CD4-positive, alpha-beta T cell treated with Interleukin-12 subunit alpha and Interleukin-12 subunit beta, for 1 hour (primary cell): ENCODE measurements at places on chromosomes 16 and 17.

GRCh38 chr16:74275031-74275636 is 21.5 kb upstream of the PSMD7 start:
- DNase-seq = no peak

- no peak for DNase-seq
Measured at GRCh38 chr17:41505809-41506767, 676 bp upstream of the KRT13 start.

- no peak for DNase-seq
Measured at GRCh38 chr17:44119798-44120197, 3.6 kb downstream of the HDAC5 start.

- peak; percentile 83 for DNase-seq
Measured at GRCh38 chr17:82238472-82239201, 9.8 kb downstream of the SLC16A3 start.

DNA sequence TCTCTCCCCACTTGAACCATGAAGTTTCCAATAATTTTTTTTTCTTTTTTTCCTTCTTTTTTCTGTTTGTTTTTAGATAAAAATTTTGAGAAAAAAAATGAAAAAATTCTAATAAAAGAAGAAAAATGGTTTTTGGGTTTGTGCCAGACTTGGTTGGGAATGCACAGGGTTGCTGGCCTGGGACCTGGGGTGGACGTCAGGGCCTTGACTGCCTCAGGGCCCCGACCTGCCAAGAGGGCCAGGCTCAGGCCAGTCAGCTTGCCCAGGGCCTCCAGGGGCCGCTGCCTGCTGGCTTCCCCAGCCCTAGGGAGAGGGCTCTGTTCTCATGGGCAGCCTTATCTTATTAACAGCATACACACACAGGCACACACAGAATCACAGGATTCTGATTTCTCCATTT is 6.5 kb downstream of the TBX6 start:
- no peak for DNase-seq

GRCh38 chr16:31141489-31142108 is 6.1 kb upstream of the PRSS8 start:
- DNase-seq = no peak

GRCh38 chr16:50021544-50021943 is 3.5 kb upstream of the CNEP1R1 start:
- DNase-seq = no peak

GRCh38 chr17:7977805-7978204 is 24.6 kb upstream of the GUCY2D start:
- no peak for DNase-seq

- no peak for DNase-seq
Measured at GRCh38 chr16:84949772-84950436, 61.4 kb downstream of the ZDHHC7 start.
